C1 segment of cervical spinal cord (tissue), 14 donors: ENCODE measurements at places on chromosomes 12 and 14.
A peak's percentile ranks its signal among the peaks of the same experiment; 100 is the strongest.

GRCh38 chr12:110339184-110339952 lies 58.3 kb downstream of the ATP2A2 start:
- DNase-seq, result no peak

DNA sequence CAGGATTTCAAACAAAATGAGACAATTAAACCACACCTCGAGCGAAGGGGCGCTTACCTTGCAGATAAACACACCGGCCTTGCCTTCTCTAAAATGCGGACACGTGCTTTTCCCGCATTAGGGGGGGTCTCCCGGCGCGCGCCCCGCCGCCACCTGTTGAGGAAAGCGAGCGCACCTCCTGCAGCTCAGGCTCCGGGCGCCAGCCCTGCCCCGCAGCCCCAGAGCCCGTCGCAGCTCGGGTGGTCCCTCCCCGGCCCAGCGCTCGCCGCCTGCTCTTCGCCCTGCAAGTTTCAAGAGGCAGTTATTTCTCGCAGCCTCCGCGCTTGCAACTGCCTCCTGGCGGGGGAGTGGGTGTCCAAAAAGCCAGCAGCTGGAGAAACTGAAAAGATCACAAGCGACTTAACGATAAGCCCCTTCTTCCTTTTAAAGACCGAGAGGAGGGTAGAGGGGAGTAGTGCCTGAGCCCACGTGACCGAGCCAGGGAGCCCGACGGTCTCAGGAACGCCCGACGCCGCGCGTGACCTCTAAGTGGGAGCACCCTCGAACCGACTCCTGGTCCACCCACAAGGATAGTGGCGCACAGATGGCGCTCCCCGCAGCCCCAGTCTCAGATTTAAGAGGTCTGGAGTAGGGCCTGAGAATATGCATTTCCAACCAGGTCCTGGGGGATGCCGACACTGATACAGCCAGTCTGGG lies at the start of gene ESR2:
Gene ESR2 (minus strand): TSS at position 396 of the 696 bp plus-strand sequence. CDS start 11,386 bp downstream, outside the sequence.
- no peak for DNase-seq

DNA sequence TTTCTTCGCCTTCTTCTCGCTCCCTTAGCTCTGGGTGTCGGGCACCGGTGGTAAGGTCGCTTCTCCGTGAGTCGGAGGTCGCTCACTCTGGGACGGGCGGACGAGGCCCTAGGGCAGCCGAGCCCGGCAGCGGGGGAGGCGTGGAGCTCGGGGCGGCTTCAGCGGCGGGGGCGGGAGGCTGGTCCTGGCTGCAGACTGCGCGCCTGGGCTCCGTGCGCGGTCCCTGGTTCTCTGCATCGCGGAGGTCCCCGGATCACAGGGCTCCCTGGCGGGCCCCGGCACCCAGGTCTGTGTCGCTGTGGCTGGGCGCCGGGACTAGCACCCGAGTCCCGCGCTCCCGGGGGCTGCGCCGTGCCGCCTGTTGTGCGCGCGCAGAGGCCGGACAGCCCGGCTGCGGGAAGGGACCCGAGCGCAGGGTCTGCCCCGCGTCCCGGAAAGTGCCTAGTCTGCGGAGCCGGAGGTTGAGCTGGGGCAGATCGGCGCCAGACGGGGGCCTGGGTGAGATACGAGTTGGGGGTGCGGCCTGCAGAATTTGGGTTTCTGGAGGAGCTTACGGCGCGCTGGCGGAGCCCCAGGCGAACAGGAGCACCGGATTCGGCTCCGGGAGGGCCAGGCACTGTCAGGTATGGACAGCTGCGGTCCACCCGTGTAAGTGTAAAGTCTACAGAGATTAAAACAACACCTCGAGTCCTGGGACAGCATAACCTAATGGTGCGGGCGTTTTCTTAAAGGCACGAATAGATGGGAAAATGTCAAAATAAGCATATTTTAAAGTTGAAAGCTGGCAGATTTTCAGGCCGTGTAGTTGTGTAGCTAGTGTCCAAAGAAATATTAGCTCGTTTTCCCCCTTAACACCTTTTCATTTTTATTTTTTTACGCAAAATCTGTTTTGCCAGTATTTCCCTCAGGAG lies 713 bp downstream of the FRMD6 start:
- peak; percentile 59 for DNase-seq

GRCh38 chr12:24020397-24021163 lies 71.1 kb upstream of the SOX5 start:
- DNase-seq, result no peak

- DNase-seq, result no peak
Observed at GRCh38 chr12:119340578-119340977, 6.0 kb downstream of the CCDC60 start.

- DNase-seq, result no peak
Observed at GRCh38 chr14:93981316-93982229, 5.2 kb upstream of the ASB2 start.

- no peak for DNase-seq
Observed at GRCh38 chr14:103052407-103052806, 4.9 kb downstream of the CDC42BPB start.

DNA sequence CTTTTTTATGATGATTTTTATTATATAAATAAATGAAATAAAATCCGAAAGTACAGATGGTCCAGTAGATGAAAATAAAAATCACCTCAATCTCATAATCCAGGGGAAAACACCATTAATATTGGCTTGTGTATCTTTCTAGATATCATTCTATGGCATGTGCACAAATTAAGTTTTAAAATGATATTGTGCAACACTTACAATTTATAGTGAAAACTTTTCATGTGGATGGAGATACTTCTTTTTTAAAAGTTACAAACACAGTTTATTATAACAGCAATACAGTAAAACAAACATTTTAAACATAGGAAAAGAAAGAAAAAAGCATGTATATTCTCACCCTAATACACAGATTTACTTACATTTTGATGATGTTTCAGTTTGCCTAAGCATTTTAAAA lies 98.9 kb upstream of the RMST start:
- no peak for DNase-seq

DNA sequence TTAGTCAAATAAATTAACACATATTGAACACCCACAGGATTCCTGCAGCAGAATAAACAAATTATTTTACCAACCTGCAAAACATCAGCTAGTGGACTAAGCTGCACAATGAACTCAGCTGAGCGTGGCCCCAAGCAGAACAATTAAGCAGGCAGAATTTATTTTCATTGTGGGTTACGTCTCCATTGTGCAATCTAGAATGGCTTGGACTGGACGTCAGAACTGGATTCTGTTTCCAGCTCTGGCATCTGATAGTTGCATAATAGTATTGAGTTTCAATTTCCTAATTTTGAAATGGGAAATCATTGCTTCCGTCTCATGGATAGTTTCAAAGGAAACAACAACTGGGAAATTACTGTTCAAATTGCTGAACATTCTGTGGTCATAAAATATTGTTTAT lies 35.5 kb upstream of the RERG start:
- DNase-seq, result no peak

DNA sequence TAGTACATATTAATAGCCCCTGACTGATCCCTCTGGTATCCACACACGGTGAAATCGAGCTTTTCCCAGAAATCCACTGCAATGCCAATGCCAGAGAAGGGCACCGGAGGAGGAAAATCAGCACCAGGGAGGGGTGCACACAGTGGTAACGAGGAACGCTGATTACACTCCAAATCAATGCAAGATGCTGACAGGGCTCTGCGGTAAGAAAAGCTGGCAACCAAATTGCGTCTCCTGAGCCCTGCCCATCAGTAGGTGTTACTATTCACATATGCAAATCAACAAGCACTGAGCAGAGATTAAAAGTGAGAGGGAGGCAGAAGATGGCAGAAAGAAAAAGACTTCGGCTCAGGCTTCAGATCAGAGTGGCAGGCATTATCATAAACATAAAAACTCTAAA lies 159.1 kb downstream of the RPS29 start:
- no peak for DNase-seq

GRCh38 chr12:18684430-18684829 lies 53.4 kb downstream of the PLCZ1 start:
- no peak for DNase-seq

DNA sequence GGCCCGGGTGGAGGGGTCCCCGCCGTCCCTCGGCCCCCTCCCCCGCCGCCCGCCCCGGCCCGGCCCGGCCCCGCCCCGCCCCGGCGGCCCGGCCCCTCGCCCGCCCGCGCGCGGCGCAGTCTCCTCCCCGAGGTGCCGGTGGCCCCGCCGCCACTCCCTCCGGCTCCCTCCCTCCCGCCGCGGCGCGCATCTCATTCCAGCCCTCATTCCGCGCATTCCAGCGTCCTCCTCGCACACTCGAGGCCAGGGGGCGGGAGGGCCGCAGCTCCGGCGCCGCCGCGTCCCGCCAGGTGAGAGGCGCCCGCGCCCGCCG lies at the start of gene TEAD4:
Gene TEAD4 (plus strand): TSS at position 206 of the 313 bp plus-strand sequence.
- no peak for DNase-seq

GRCh38 chr12:121748218-121748570 lies 35.6 kb downstream of the TMEM120B start:
- no peak for DNase-seq

DNA sequence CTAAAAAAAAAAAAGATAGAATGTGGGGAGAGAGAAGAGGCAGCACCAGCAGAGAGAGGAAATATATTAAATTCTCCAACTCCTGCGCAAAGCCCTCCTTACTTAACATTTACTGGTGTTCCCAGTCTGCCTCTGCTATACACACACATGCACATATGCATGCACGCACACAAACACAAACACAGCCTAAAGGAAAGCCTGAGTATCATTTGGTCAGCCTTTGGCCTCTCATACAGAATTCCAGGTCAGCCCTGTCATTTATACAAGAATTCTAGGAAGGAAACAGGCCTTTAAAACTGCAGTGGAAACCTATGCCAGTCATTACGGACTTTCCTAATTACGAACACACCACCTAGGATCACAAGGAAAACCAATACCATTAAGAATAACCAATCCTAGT lies 269.4 kb downstream of the ITPR2 start:
- DNase-seq, result no peak

GRCh38 chr12:32134101-32134888 lies 27.6 kb downstream of the BICD1 start:
- no peak for DNase-seq

- no peak for DNase-seq
Observed at GRCh38 chr12:41058266-41058665, 129.9 kb upstream of the PDZRN4 start.

GRCh38 chr14:60233251-60233650 lies 15.8 kb upstream of the PPM1A start:
- DNase-seq, result no peak

GRCh38 chr14:75283833-75284563 lies 5.4 kb downstream of the FOS start:
- DNase-seq, result no peak

DNA sequence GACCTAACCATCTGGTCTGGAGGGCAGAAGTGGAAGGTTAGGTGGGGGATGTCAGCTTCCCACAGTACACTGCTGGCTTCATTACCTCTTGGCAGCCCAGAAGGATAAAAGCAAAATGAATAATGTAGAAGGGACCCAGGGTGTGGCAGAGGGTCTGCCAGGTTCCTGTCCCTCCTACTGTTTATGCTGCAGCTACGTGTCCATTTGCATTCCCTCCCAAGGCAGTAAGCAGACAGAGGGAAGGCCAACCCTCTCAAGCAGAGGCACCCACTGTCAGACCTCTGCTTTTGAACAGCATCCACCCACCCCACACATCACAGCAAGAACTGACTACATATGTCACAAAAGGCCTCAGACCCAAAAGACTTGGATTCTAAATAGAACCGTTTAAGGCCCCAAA lies 19.4 kb downstream of the MAX start:
- peak; percentile 23 for DNase-seq

DNA sequence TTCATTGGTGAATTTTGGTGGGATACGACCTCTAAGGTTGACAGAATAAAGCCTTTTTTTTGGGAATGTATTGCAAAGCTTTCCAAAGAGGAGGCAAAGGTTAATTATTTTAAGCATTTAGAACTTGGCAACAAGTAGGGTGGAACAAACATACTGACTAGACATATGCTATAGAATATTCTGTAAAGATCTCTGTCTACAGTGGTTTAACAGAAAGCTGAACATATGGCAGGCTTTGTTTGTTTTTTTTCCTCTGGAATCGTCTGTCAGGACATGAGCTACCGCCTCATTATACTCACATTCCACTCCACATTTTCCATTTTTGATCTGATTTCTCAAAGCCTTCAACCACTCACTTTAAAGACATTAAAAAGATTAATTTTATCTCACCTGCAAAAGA lies 153.4 kb upstream of the PELI2 start:
- no peak for DNase-seq

- DNase-seq, result no peak
Observed at GRCh38 chr14:50389668-50390441, 6.8 kb downstream of the CDKL1 start.

GRCh38 chr12:129083121-129083840 lies 230.0 kb downstream of the GLT1D1 start:
- DNase-seq, result no peak

GRCh38 chr14:103867020-103867419 lies 19.6 kb upstream of the PPP1R13B start:
- DNase-seq, result no peak

GRCh38 chr14:53865711-53866110 lies 90.9 kb downstream of the BMP4 start:
- no peak for DNase-seq

GRCh38 chr14:80981156-80981555 lies 25.7 kb downstream of the TSHR start:
- DNase-seq, result no peak

DNA sequence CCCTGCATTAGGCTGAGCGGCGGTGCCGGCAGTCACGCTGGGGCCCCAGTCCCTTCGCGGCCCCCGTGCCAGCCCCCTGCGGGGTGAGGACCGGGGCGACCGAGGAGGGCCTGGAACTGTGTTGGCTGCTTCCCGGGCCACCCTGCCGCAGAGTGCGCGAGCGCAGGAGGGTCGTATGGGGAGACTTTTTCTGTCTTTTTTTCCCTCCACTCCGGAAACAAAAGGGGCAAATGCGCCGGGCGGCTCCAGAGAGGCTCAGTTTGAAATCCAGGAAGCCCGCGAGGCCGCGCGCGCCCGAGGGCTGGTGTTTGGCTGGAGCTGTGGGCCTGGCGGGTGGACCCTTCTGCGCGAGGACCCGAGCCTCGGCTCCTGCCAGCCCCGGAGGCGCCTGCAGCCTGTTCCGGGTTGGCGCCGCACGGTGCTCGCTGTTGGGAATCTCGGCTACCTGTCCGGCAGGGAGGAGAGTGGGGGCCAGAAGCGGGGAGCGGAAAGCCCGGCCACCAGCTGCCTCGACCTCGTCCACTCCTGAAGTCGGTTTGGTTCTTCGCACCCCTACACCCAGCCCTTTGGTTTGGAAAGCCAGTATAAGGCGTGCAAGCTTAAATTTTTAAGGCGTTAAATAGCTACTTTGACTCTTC lies 638 bp downstream of the PLEKHG3 start:
- no peak for DNase-seq

DNA sequence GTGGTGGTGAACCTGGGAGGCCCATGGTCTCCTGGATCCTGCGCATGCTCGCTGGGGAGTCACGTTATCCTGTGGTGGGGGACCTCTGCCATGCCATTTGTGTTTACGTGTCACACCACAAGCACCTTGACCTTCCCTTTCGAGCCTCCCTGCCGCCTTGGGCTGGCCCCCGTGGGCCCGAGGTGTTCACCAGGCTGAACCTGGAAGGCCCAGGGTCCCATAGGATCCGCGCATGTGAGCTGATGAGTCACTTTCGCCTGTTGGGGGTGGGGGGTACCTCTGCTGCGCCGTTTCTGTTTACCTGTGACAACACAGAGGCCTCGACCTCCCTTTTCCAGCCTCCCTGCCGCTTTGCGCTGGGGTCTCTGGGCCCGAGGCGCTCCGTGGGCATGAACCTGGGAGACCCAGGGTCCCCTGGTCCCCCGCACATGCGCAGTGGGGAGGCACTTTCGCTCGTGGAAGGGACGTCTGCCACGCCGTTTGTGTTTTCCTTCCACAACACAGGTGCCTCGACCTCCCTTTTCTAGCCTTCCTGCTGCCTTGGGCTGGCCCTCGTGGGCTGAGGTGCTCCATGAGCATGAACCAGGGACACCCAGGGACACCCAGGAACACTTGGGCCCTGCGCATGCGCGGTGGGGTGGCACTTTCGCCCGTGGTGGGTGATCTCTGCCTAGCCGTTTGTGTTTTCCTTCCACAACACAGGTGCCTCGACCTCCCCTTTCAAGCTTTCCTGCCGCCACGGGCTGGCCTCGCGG lies 334.1 kb downstream of the ALG10 start:
- no peak for DNase-seq
